ENCODE measurements at places on chromosomes 16 and 17.

DNA sequence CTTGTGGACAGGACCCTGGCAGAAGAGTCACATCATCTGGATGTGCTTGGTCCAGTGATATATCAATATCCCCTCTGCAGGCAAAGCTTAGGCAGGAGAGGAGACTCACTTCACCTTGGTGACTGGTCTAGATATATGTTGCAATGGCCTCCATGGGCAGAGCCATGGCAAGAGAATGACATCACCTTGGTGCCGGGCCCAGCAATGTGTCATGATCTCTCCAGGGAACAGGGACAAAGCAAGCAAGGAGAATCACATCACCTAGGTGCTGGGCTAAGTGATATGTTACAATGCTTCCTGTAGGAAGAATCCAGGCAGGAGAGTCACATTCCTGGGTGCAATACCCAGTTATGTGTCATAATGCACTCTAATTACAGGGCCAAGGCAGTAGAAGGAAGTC lies 2106.2 kb downstream of the TP53TG3F start:
- no peak for DNase-seq

DNA sequence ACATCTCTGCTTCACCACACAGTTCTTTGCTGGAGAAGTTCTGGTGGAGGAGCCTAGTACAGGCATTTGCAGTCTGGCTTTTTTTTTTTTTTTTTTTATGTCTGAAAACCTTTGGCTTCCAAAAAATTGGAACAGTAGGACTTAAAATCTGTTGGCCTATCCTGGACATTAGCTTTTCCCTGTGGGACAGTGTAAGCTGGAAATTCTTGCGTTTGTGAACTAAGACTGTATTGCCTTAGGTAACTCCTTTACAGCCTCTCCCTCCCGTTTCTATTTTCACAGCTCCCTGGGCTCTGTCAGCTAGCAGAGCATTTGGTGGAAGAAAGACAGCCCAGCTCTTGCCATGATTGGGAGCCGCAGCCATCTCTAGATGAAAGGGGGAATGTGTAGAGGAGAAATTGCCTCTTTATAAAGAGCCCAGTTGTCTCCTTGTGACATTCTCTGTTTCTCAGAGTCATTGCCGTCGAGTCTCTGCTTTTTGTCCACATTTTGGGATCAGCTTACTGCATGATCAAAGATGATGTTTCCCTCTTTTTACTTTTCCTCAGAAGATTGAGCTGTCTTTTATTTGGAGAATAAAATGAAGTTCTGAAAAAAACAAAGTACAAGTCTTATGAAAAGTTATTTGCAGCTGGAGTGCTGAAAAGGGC lies 227.5 kb downstream of the SPECC1 start:
- DNase-seq: no peak

DNA sequence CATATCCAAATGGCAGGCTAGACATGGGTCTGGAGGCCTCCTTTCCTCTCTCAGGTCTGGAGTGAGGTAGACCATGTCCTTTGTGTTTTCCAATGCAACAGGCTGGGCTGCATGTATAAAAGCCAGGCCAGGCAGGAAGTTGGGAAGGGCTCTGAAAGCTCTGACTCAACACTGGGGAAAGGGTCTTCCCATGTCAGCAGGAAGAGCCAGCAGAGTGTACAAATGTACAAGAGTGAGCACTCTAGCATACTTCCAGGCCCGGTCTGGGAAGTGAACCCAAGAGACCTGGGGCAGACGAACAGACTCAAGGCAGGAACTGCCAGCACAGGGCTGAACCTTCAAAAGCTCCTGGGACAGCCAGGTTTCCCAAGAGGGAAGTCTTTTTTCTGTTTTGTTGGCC lies 7.0 kb downstream of the ATPAF2 start:
- no peak for DNase-seq

DNA sequence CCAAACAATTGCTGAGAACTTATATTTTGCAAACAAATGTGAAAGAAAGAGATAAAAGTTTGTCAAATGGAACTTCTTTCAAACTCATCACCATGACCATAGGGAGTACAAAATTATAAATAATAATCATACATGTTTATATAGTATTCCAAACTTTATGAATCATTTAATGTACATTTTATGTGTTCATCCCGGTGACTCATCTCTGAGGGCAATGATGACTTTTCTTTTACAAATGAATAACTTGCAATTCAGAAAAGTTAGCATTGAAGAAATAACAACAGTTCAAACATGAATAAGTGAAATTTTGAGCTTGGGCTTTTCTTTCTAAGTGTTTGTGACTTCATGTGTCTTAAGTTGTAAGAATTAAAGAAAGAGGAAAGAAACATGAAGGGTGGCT lies 66.3 kb upstream of the CDH8 start:
- DNase-seq: no peak

DNA sequence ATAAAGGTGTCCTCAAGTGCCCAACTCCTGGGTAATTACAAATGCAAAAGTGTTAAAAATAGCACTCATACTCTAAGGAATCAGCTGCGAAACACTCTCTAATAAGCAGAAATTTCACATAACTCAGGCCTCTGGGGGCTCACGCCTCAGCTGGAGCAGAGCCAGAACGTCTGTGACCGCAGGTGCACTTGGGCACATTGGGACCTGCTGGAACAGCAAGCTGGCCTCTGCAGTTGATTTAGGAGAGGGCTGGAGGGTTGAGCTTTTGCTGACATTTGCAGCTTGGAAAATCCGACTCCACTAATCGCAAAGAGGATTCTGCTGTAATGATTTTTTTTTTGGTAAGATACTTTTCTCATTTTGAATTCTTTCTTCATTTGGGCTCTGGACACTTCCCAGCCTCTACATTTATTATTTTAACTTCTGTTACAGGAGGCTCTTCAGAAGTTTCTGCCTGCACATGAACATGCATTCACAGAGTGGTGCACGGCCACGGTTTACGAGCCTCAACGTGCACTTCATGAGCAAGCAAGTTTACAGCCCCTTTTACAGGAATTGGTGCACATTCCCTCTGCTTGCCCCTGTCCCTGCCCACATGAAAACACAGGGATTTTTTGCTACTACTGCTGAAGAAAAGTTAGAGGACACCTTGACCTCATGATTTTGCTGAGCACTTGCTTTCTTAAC lies 4.1 kb upstream of the SNTB2 start:
- DNase-seq: no peak

DNA sequence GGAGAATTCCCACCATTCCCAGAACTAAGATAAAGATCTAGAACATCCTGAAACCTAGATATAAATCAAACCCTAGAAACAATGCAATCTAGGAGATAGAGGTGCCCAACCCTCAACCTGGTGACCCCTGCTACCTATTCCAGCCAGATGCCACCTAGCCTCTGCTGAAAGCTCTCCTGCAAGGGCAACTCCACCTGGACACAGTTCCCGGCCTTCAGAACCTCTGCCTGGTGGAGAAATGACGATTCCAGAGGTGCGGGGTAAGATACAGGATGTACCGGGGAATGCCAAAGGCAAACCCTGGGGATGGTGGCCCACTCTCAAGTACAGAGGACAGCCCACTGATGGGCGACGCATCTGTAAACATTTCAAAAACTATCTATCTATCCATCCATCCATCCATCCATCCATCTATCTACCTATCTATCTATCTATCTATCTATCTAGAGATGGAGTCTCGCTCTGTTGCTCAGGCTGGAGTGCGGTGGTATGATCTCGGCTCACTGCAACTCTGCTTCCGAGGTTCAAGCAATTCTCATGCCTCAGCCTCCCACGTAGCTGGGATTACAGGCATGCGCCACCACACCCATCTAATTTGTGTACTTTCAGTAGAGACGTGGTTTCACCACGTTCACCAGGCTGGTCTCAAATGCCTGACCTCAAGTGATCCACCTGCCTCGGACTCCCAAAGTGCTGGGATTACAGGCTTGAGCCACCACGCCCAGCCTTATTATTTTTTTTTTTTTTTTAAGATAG lies 19.0 kb downstream of the MEAK7 start:
- no peak for DNase-seq

Data from stimulated activated CD4-positive, alpha-beta T cell treated with anti-CD3 and anti-CD28 coated beads, Interleukin-1b, Interleukin-23, amount 100 ng/mL, for 1 hour (primary cell).